ENCODE measurements at places on chromosomes 5 and 9. TPM values are rescaled to one million over a fixed set of nuclear protein-coding genes. Genes with fewer than 3 reads are reported as not detected.

FRMD3 gene
- 20.7 TPM for total RNA-seq

GRCh38 chr9:4794691-4795090, 1.9 kb downstream of the RCL1 start:
- H3K4me1 ChIP-seq, result peaks cover 24% of the 10 kb centered on the region
- no peaks in the 10 kb centered on the region for H3K36me3 ChIP-seq
- peaks cover 9% of the 10 kb centered on the region for H3K27me3 ChIP-seq

GRCh38 chr5:99104538-99105132, 175.8 kb upstream of the CHD1 start:
- H3K4me3 ChIP-seq, result no peak overlapping the region
- no peak for DNase-seq
- no peaks in the 10 kb centered on the region for H3K4me1 ChIP-seq
- no peak overlapping the region for H3K27ac ChIP-seq
- no peaks in the 10 kb centered on the region for H3K27me3 ChIP-seq

- no peaks in the 10 kb centered on the region for H3K36me3 ChIP-seq
- no peak for DNase-seq
Observed at GRCh38 chr5:14327624-14328023, 184.5 kb downstream of the TRIO start.

- H3K27me3 ChIP-seq, result peaks cover 2% of the 10 kb centered on the region
- DNase-seq, result no peak
- no peaks in the 10 kb centered on the region for H3K36me3 ChIP-seq
- peak overlapping the region; percentile 26 for H3K4me3 ChIP-seq
- H3K4me1 ChIP-seq, result peaks cover 43% of the 10 kb centered on the region
Observed at GRCh38 chr9:90855208-90855902, 53.7 kb downstream of the SYK start.

DNA sequence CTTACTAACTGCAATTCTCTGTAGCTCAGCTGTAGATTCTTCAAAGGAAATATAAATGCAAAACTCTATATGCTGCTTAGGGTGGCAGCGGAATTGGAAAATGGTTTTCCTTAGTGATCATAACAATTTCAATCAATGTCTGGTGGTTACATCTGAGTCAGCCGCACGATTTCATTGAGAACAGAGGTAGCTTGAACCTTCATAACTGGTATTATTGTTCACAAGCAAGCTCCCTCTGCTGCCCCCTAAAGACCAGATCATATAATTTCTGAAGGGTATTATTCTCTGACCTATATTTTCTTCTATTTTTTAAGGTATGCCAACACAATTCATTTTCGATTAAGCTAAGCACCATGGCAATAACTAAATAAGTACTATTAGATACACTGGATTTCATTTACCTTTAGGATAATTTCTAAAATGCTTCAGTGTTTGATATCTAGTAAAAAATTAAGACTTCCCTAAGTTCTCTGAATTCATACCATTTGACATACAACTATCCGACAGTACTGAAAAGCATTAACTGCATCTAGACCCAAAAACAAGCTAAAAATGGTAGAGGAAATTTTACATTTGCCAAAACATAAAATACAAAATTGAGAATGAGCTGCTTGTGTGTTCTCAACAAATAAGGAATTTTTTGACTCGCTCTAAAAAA, 181.1 kb upstream of the SPEF2 start:
- no peaks in the 10 kb centered on the region for H3K36me3 ChIP-seq
- no peak overlapping the region for H3K27ac ChIP-seq
- no peaks in the 10 kb centered on the region for H3K4me1 ChIP-seq
- no peaks in the 10 kb centered on the region for H3K27me3 ChIP-seq
- no peak overlapping the region for H3K4me3 ChIP-seq

- no peak for DNase-seq
- H3K27me3 ChIP-seq, result no peaks in the 10 kb centered on the region
- no peaks in the 10 kb centered on the region for H3K36me3 ChIP-seq
- no peak overlapping the region for H3K27ac ChIP-seq
- H3K4me3 ChIP-seq, result no peak overlapping the region
Observed at GRCh38 chr9:79925326-79925725, 353.6 kb downstream of the TLE4 start.

DNA sequence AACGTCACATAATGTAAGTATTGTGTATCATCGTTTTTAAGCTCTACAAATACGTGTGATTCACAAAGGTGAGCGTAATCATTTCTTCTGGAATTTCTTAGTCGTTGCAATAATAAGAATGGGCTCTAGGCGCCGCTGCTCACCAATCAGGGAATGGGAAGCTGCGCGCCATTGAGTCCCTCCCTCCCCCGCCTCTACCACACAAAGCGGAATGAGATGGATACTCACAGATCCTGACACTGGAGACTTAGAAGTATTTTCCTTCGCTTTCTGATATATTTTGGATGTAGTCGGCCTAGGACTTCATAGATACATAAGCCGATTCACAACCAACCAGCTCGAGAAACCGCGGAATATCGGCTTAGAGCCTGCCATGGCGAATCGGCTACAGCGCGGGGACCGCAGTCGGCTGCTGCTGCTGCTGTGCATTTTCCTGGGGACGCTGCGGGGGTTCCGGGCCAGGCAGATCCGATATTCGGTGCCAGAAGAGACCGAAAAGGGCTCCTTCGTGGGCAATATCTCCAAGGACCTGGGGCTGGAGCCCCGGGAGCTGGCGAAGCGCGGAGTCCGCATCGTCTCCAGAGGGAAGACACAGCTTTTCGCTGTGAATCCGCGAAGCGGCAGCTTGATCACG, at the start of gene PCDHGA11:
Gene PCDHGA11, plus strand, starts transcription at position 197 of the 634 bp plus-strand sequence. Its CDS starts 177 bp downstream, at position 374.
- no peak for DNase-seq
- no peaks in the 10 kb centered on the region for H3K4me1 ChIP-seq
- H3K27me3 ChIP-seq, result peaks cover 23% of the 10 kb centered on the region
- peak within 1 kb of the TSS; percentile 70 for H3K4me3 ChIP-seq
- H3K36me3 ChIP-seq, result peaks cover 79% of the 10 kb centered on the region
- no peak within 1 kb of the TSS for H3K27ac ChIP-seq
